ENCODE measurements at places on chromosomes 5 and 9.

- DNase-seq, result no peak
Measured at GRCh38 chr9:70519912-70520724, 105.7 kb upstream of the KLF9 start.

DNA sequence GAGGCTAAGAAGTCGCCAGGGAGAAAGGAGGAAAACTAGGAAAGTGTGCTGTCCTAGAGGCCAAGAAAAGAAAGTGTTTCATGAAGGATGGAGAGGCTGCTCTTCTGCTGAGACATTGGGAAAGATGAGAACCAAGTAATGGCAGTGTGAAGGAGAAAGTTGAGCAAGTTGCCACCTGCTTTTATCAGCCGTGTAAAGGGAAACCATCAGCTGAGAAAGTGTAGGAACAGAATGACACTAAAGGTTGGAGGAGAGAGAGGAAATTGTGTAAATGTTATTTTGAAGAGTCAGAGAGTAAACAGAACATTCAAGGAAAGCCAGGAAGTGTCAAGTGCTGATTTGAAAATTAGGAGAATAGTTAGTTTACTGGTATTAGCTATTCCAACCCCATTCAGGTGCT is 125.0 kb downstream of the CEMIP2 start:
- no peak for DNase-seq

DNA sequence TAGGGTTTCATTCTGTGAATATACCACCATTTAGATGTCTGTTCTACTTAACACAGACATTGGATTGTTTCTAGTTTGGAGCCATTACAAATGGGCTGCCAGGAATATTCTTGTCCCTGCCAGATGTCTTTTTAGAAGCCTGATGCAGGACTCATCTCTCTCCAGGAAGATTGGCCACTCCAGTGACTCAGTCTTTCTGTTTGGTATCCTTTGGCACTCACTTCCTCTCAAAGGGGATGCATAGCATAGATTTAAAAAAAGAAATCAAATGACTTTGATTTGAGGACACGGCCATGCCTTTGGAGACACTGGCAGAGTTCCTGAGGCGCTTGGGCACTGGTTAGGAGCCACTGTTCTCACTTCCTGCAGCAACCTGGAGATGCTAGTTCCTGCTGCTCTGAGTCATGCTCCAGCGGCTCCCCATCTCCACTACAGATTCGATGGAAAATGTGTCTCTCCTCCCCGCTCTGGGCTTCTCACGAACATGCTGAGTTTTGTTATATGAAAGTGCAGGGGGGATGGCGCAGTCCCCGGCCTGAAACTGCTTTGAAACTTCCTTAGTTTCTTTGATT is 3.5 kb upstream of the ZNF366 start:
- DNase-seq, result peak; percentile 76

- DNase-seq, result no peak
Measured at GRCh38 chr5:94072116-94072515, 330.7 kb upstream of the POU5F2 start.

DNA sequence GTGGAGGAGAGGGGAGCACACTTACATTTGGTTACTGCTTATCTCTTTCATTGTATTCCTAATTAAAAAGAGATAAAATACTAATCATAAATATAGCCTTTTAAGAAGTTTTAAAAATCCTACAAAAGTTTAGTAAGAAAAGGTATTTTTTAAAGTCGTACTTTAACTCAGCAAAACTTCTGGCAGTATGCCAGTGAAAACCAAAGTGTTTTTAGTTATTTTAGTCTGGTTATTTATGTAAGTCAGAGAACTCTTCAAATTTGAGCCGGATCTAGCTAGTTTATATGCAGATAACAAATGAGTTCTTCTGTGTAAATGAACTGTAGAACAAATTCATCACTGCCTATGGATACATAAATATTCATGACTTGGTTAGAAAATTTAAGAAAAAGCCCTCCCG is 36.5 kb upstream of the ANKDD1B start:
- DNase-seq, result no peak

DNA sequence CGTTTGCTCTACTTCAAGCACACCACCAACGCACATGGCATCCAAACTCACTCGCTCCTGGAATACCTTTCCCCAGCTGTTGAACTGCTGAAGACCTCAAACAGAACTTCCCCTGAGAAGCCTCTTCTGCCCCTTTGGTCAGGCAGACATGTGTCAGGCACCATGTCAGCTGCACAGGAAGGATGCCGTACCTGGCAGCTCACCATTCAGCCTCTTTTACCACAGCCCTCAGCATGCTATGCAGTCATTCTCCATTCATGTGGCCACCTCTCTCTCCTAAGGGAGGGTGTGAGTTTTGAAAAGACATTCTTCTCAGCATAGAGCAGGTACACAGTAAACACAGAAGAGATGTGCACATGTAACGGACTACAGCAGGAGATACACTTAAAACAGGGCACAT is 14.2 kb downstream of the IL4 start:
- no peak for DNase-seq

DNA sequence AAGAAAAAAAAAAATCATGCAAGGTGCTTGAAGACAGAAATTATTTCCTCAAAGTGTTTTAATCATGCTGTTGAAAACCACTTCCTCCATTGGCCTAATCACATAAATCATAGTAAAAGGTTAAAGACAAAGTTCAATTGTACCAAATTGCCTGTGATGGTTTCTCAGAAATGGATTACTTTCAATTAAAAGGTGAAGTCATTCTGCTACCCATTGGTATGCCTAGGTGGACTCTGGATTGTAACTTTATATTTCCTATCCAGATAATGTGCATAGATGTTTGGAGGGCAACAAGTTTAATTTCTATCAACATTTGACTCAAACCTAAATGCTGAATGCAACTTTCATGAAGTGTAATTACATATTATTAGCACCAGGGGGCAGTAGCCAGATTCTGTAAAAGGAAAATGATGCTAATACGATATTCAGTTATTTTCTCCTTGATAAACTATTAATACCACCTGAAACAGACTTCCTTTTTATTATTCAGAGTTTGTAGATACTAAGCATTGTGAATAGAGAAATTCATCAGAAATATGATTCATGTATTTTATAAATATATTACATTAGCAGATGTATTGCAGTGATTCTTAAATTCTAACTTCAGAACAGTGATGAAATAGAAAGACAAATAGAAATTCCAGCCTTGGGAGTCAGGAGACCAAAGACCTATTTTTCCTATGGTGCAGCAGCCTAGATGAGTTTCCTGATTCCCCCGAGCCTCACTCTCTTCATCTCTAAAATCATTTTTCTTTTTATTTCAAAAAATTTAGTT is 148.2 kb downstream of the CAAP1 start:
- no peak for DNase-seq

DNA sequence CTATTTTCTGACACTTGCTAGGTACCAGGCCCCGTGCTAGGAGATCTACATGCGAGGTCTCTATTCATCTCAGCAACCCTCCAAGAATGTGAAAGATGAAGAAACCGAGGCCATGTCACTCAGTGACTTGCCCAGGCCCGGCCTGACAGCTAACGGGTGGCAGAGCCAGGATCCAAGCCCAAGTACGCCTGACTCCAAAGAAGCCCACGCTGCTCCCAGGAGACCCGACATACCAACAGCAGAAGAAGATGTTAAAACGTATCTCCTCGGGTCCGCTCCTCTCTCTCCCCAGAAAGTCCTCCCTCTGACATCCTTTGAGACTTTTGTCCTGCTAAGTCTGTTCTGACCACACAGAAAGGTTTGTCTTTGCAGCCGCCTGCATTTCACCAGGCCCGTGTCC is 65.2 kb downstream of the CRB2 start:
- no peak for DNase-seq

DNA sequence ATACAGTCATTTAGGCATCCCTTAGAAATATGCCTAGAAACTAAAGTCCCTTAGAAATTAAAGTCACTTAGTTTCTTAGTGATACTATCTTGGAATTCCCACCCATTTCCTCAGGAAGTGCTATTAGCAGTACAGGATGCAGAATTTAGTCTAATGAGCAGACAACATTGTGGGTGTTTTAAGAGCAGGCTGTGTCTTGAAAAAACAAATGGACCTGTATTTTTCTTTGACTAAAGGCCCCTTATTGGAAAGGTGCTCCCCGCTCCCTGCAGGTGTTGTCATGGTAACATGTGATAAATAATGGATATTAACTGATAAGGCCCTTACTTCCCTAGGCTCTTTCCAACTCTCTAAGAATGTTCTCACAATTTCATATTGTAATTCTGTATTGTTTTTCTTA is 38.8 kb upstream of the STARD4 start:
- no peak for DNase-seq

- DNase-seq, result no peak
Measured at GRCh38 chr9:109379513-109379912, 58.7 kb upstream of the EPB41L4B start.

DNA sequence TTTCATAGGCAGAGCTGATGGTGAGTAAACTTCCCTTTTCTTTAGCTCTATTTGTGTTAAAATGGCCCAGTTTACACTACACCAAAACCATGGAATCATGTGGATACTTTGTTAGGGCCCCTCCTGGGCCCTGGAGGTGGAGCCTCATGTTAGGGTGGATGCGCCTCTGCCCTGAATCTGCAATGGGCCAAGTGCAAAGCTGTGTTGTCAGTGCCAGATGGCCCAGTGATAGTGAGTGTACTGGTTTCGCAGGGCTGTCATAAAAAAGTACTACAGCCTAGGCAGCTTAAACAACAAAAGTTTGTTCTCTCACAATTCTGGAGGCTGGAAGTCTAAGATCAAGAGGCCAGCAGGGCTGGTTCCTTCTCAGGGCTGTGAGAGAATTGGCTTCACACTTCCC is 64.8 kb downstream of the HSPA4 start:
- peak; percentile 52 for DNase-seq

- DNase-seq, result no peak
Measured at GRCh38 chr5:113293068-113293974, 141.5 kb downstream of the TSSK1B start.

GRCh38 chr9:126500600-126501382 is 112.9 kb upstream of the LMX1B start:
- peak; percentile 79 for DNase-seq

GRCh38 chr5:130740047-130740569 is 424.9 kb downstream of the HINT1 start:
- no peak for DNase-seq

Measured in right atrium auricular region (tissue), 2 donors.